ENCODE measurements at places on chromosomes 3 and 15. TPM values are rescaled to one million over a fixed set of nuclear protein-coding genes. Genes with fewer than 3 reads are reported as not detected.

The TFDP2 gene
- 13.3 TPM for total RNA-seq

GRCh38 chr3:138945709-138946662 is 951 bp downstream of the FOXL2 start:
- DNase-seq: no peak

DNA sequence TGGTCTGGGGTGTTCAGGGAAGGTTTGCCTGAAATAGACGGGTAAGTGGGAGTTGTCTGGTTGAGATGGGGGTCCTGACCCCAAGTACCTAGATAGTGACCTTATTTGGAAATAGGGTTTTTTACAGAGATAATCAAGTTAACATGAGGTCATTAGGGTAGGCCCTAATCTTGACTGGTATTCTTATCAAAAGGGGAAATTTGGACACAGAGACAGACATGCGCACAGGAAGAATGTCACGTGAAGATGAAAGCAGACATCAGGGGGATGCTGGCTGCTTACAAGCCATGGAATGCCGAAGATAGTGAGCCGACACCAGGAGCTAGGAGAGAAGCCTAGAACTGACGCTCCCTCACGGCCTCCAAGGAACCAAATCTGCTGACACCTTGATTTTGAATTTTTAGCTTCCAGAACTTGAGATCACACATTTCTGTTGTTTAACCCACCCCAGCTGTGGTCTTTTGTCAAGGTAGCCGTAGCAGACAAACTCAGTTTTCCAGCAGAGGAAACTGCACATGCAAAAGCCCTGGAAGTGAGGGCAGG is 17.1 kb downstream of the BHLHE40 start:
- DNase-seq: no peak

DNA sequence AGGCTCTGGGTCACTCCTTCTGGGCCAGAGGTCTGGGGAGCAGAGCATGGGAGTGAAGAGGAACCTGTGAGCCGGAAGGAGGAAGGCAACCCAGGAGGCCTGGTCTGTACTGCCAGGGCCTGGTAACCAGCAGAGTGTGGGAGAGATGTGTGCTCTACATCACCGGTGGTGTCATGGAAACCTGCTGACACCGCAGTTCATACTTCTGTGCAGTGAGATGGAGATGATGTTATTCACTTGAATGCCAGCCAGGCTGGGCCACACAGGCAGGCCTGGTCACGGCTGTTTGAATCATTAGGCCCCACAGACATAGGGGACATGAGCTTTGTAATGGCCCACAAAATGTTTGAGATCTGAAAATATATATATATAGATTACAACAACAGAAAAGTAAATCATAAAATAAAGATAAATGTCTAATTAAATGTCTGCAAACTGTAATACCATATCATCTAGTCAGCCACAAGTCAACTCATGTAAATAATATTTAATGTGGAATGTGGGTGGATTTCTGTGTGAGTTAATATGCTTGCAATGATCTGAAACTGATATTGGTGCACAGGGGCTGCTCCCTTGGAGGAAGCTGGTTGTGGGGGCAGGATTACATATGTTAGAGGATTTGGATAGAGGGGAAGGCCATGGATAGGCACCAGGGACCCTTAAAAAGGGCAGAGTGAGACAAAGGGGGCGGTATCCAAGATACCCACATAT is 108.5 kb upstream of the PFN2 start:
- DNase-seq: no peak

The GALK2 gene
- 41.3 TPM for total RNA-seq

DNA sequence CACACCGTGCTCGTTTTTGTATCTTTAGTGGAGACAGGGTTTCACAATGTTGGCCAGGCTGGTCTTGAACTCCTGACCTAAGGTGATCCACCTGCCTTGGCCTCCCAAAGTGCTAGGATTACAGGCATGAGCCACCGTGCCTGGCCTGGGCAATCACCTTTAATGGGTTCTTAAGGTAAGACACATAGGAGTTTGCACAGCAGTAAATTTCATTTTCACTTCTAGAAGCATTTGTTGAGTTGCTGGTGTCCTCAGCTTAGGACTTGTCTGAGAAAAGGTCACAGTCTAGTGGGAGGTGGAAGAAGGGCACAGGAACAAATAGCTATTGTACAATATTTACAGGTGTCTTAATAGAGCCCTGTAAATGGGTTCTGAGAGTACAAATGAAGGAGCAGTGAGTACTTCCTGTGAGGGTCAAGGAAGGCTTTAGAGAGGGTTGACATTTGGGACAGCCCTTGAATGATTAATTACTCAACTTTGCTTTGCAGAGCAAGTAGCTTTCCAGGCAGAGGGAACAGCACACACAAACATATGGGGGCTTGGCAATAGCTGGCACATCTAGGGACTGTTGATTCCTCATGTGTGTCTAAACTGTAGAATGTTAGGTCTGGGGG is 8.7 kb upstream of the ETV5 start:
- DNase-seq: no peak

The ALPK3 gene
- total RNA-seq: 45.2 TPM

GRCh38 chr3:71389911-71390573 is 193.5 kb downstream of the FOXP1 start:
- peak; percentile 92 for DNase-seq

The CCR1 gene
- not detected for total RNA-seq

DNA sequence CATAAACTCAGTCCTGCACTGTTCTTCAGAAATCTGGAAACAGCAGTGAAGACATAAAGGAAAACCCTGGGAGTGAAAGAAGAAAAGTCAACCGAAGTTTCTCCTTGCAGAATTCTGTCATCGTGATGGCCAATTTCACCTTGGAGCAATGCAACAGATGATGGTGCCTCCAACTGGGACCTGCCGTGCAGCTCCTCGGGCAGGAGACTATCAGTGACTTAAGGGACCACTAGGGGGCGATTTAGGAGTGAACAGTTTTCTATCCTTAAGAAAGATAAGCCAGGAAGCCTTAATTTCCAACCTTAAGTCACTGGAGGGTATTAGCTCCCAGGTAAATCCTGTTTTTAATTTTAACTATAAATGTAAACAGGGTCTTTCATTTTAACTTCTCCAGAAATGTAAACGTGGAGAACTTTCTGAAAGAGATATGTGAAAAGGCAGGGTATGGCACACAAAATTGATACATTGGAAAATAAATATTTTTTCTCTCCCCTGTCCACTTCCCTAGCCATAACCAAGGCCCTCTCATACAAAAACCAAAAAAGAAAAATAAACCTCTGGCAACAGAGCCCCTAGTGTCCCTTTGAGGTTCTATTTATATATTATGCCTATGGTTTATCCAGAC is 116.3 kb downstream of the PDZRN3 start:
- DNase-seq: peak; percentile 58
